ENCODE measurements at places on chromosomes 3 and 15.
A peak's percentile ranks its signal among the peaks of the same experiment; 100 is the strongest.

DNA sequence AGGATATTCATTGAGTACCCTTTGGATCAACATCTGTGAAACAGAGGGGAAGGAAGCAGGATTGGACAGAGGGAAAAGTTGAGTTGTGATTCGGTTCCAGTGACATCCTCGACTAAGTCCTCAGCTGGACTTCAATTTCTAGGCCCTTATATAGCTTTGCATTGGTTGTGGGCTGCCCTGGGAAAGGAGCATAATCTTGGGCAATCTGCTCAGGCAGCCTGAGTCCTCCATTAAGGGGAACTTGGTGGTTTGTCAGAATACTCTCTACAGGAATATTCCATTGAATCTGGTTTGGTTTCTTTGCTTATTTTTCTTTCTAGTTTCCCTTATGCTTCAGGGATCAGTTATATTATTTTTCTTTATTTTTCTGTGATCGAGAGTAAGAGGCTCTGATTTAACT is 94.1 kb downstream of the TCF12 start:
- no peak overlapping the region for H3K27ac ChIP-seq
- H3K4me3 ChIP-seq, result no peak overlapping the region
- no peaks in the 10 kb centered on the region for H3K36me3 ChIP-seq

GRCh38 chr3:99789011-99789721 is 28.5 kb upstream of the CMSS1 start:
- no peak for DNase-seq
- H3K27ac ChIP-seq, result no peak overlapping the region
- H3K36me3 ChIP-seq, result no peaks in the 10 kb centered on the region
- no peaks in the 10 kb centered on the region for H3K27me3 ChIP-seq

DNA sequence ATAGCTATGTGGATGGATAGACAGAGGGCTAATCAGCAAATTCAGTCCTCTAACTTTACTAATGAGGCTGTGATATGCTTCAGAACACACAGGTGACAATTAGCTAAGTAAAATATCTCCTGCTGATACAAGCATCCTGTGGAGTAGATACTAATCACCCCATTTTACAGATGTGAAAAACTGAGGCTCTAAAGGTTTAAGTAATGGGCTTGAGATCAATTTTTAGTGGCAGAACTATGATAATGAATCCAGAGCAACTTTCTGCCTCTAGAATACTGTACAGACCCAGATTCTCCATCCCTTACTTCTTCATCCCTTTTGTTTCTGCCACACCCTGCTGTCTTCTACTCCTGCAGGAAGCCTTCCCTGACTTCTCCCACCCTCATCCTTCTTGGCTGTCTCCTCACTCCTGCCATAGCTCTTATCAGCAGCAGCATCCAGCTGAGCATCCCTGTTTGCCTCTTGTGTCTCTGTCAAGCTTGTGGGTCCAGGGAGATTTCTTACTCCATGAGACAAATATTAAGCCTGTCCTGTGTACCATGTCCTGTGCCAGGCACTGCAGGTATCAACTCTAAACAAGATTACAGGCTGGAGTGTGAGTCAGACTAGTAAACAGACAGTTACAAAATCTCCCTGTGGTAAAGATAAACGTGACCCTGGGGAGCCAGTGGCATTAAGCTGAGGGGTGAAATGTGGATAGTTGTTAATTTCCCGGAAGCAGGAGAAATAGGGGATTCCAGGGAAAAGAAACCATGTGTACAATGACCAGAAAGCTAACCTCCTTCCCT is 39.2 kb downstream of the SLC6A11 start:
- H3K27me3 ChIP-seq, result no peaks in the 10 kb centered on the region
- no peaks in the 10 kb centered on the region for H3K36me3 ChIP-seq
- no peak for DNase-seq
- H3K4me3 ChIP-seq, result no peak overlapping the region
- H3K4me1 ChIP-seq, result no peaks in the 10 kb centered on the region

GRCh38 chr15:79418693-79419279 is 13.3 kb upstream of the MINAR1 start:
- H3K36me3 ChIP-seq, result no peaks in the 10 kb centered on the region
- no peak for DNase-seq
- H3K27me3 ChIP-seq, result no peaks in the 10 kb centered on the region
- H3K4me3 ChIP-seq, result no peak overlapping the region
- no peaks in the 10 kb centered on the region for H3K4me1 ChIP-seq
- no peak overlapping the region for H3K27ac ChIP-seq

DNA sequence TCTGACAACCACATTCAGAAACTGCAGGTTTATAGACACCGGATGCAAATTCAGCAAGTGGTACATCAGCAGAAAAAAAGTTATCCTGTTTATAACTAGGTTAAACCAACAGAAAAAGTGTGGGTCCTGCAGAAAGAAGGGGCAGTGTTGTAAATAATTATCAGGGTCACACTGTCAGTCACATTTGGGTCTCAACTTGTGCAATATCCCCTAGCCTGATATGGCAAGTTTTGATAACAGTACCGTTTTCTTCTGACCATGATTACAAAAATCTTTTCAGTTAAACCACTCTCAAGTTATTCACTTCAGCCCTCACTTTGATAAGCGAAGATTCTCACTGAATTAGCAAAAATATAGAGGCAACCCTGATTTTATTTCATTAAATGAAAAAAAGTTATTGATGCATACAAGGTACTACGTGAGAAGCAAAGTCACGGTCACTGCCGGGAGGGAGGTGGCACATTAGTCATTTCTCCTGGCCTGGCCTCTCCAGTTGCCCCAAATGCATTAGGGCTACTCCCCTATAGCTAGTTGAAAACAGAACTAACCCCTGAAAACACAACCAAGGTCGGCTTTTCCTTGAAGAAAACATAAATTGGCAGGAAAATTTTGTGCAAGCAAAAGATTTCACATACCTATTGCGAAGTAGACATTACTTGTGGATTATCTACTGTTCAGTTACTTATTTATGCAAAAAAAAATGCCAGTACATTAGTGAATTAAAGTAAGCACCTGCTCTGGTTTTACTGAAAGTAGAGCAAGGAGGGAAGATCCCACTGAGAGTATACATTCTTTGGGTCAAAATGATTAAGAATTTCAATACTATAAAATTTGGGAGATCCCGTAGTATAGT is 28.6 kb downstream of the IL5RA start:
- no peaks in the 10 kb centered on the region for H3K27me3 ChIP-seq
- no peak overlapping the region for H3K27ac ChIP-seq
- no peaks in the 10 kb centered on the region for H3K4me1 ChIP-seq
- no peak overlapping the region for H3K4me3 ChIP-seq

DNA sequence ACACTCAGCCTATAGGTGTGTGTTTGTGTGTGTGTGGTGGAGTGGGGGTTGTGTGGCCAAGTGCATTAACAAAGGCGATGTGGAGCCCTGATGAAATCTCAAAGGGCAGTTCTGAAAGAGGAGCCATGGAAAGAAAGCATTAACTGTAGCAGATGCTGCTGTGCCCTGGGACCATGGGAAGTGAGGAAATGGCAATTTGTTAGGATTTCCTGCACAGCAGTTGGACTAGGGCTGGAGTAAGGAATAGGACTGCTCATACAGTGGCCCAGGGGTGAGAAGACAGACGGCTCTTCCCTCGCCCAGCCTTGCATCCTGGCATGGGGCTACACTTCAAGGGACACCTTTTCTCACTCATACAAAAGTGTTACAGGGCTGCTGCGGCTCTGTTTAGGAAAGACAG is 12.3 kb upstream of the ZBTB38 start:
- DNase-seq, result no peak
- H3K4me3 ChIP-seq, result no peak overlapping the region
- no peaks in the 10 kb centered on the region for H3K4me1 ChIP-seq
- no peaks in the 10 kb centered on the region for H3K36me3 ChIP-seq

- H3K36me3 ChIP-seq, result no peaks in the 10 kb centered on the region
- peaks cover 3% of the 10 kb centered on the region for H3K4me1 ChIP-seq
- H3K4me3 ChIP-seq, result peak overlapping the region; percentile 86
Observed at GRCh38 chr15:66704803-66705153, 2.7 kb downstream of the SMAD6 start.

GRCh38 chr15:27057904-27058645 is 87.1 kb downstream of the GABRG3 start:
- no peaks in the 10 kb centered on the region for H3K27me3 ChIP-seq
- no peaks in the 10 kb centered on the region for H3K36me3 ChIP-seq
- no peak overlapping the region for H3K4me3 ChIP-seq
- H3K4me1 ChIP-seq, result no peaks in the 10 kb centered on the region
- no peak for DNase-seq

DNA sequence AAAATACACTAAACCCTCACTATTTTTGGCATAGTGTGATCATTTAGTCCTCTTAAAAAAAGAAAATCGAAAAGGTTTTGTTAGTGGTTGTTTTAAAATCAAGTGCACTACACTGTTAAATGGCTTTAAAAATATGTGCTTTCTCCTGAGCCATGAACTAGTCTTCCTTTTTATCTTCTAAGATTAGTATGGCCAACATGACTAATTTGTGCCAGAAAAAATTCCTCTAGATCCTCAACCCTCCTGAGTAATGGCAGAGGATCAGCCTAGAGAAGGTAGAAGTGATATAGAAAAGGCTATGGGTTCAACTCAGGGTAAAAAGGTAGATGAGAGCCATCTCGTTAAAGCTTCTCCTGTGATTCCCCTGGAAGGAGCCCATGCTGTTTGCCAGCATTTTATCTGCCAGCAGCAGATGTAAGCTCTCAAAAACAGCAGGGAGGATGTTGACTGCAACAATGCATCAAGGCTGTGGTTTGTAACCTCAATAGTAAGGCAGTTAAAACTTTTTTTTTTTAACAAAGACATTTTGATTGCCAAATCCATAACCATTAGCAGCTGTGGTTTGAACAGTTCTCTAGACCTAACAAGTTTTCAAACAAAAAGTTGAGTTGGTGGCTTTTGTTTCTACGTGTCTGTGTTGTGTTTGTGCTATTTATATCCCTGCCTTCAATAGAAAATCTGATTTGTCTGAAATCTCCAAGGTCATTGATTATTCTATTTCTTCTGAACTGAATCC is 30.2 kb upstream of the ZNF609 start:
- no peak overlapping the region for H3K27ac ChIP-seq
- H3K4me3 ChIP-seq, result no peak overlapping the region
- H3K27me3 ChIP-seq, result no peaks in the 10 kb centered on the region
- peaks cover 9% of the 10 kb centered on the region for H3K36me3 ChIP-seq
- peaks cover 6% of the 10 kb centered on the region for H3K4me1 ChIP-seq

DNA sequence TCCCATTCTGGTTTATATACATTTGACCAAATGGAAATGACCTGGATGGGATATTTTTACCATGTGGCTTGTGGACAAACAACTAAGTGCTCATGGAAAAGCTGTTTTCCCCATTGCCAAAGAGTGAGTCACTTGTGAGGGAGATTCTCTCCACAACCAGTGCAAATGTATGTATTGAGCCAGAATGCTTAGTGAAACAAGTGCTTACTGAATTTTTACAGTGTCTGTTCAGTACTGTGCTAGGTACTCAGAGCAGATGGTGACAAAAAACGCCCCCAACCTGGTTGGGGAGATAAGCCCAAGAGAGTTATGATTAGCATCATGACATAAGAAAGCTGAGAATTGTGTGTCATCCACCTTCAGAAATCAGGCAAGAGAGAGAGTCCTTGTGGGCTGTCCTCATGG is 2.3 kb downstream of the CHP1 start:
- H3K27me3 ChIP-seq, result no peaks in the 10 kb centered on the region
- peaks cover 3% of the 10 kb centered on the region for H3K36me3 ChIP-seq
- no peak overlapping the region for H3K4me3 ChIP-seq
- H3K27ac ChIP-seq, result no peak overlapping the region

GRCh38 chr15:96358001-96358801 is 27.7 kb downstream of the NR2F2 start:
- H3K27ac ChIP-seq, result peak overlapping the region; percentile 30
- DNase-seq, result no peak
- no peak overlapping the region for H3K4me3 ChIP-seq
- no peaks in the 10 kb centered on the region for H3K27me3 ChIP-seq

DNA sequence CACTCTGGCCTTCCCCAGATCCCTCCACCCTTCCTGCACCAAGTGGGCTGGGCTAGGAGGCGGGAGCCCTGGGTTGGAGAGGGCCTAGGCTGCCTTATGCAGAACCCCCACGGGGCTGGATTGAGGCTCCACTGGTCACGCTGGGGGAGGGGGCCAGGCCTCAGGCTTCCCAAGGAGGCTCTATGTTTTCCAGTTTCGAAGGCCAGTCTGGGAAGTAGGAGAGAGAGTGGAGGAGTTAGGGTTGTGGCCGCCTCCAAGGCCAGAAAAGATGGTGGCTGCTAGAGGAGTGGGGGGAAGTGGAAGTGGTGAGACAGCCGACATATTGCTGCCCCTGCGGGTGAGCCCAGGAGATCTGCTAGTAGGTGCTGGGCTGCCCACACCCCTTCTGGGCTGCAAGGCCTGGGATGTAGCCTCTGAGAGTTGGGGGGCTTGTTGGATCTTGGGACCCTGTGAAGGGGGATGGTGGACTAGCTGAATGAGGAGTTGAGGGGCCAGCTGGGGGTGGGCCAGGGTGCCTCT is 1.2 kb downstream of the GNAI2 start:
- peak overlapping the region; percentile 70 for H3K4me3 ChIP-seq
- no peak for DNase-seq
- H3K27ac ChIP-seq, result peak overlapping the region; percentile 91
- no peaks in the 10 kb centered on the region for H3K27me3 ChIP-seq

GRCh38 chr3:66439666-66440344 is 61.0 kb downstream of the LRIG1 start:
- H3K27ac ChIP-seq, result no peak overlapping the region
- peaks cover 3% of the 10 kb centered on the region for H3K36me3 ChIP-seq
- H3K4me1 ChIP-seq, result peaks cover 10% of the 10 kb centered on the region
- H3K27me3 ChIP-seq, result no peaks in the 10 kb centered on the region

GRCh38 chr15:39473298-39473947 is 107.5 kb upstream of the THBS1 start:
- peak overlapping the region; percentile 17 for H3K27ac ChIP-seq
- no peaks in the 10 kb centered on the region for H3K4me1 ChIP-seq
- no peaks in the 10 kb centered on the region for H3K27me3 ChIP-seq
- no peak for DNase-seq
- H3K4me3 ChIP-seq, result no peak overlapping the region

DNA sequence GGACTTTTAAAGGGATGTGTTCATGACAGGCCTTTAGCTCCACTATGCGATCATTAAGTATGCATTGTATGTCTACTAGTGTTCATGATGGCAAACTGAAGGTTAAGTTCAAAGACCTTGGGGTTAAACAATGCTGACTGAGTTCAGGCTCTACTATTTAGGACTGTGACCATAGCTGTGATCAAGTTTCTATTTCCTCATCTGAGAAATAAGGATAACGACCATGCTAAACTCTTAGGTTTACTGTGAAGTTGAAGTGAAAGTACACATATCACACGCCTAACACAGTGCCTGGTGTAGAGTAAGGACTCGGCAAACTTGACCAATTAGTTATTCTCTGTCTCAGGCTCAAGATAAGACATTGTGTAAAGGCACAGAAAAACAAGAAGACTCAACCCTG is 243.2 kb downstream of the MBNL1 start:
- H3K4me1 ChIP-seq, result no peaks in the 10 kb centered on the region
- no peaks in the 10 kb centered on the region for H3K36me3 ChIP-seq

- no peak overlapping the region for H3K4me3 ChIP-seq
- H3K27ac ChIP-seq, result no peak overlapping the region
- H3K27me3 ChIP-seq, result no peaks in the 10 kb centered on the region
- peaks cover 11% of the 10 kb centered on the region for H3K4me1 ChIP-seq
Observed at GRCh38 chr3:14726441-14726780, 51.5 kb downstream of the C3orf20 start.

GRCh38 chr3:182999767-183000166 is 19.4 kb upstream of the DCUN1D1 start:
- no peaks in the 10 kb centered on the region for H3K36me3 ChIP-seq
- no peaks in the 10 kb centered on the region for H3K4me1 ChIP-seq
- H3K27me3 ChIP-seq, result no peaks in the 10 kb centered on the region
